ENCODE measurements at places on chromosomes 1 and 21.
A peak's percentile ranks its signal among the peaks of the same experiment; 100 is the strongest.

GRCh38 chr21:25997788-25998611 is 172.6 kb downstream of the APP start:
- no peak for DNase-seq

DNA sequence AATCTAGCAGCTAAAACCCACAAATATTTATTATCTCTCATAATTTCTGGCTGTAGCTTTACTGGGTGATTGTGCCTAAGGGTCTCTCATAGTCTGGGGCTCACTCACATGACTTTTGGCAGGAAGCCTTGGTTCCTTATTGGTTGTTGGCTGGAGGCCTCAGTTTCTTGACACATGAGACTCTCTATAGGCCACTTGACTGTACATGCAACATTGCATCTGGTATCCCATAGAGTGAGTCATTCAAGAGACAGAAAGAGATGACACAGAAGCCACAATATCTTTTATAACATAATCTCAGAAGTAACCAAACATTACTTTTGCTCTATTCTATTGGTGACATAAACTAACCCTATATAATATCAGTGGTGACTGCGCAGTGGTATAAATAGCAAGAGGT is 128.5 kb upstream of the HNRNPU start:
- DNase-seq, result peak; percentile 28

DNA sequence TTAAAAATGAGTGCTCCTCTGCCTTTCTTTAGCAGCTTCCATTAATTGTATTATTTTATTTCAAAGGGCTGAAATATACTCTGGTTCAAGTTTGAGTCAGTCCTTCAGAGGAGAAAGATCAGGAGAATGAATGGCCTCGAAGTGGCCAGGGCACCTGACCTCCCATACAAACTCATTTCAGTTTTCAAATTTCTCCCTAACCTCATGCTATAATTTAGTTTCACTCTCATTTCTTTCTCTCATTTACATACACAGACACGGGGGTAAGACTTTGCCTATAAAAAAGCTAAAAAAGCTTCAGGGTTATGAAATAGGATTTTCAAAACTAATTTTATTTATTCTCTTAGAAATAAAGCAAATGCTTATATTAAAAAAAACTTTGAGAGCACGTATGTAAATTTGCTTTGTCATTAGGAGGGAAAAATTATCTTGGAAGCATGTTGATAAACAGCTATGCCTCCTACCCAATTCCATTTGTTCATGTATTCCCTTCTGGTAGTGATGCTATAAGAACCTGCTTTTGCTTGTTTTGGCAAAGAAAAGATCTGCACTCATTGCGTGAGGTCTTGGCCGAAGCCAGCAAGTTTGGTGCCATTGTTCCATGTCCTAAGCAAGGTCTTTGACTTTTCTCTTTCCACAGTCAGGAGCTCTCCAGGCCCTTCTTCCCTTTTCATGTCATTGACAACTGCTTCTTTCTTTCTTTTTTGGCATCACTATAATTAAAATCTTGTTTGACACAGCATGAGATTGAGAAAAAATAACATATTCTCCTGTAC is 80.4 kb upstream of the LRRC53 start:
- DNase-seq, result no peak

DNA sequence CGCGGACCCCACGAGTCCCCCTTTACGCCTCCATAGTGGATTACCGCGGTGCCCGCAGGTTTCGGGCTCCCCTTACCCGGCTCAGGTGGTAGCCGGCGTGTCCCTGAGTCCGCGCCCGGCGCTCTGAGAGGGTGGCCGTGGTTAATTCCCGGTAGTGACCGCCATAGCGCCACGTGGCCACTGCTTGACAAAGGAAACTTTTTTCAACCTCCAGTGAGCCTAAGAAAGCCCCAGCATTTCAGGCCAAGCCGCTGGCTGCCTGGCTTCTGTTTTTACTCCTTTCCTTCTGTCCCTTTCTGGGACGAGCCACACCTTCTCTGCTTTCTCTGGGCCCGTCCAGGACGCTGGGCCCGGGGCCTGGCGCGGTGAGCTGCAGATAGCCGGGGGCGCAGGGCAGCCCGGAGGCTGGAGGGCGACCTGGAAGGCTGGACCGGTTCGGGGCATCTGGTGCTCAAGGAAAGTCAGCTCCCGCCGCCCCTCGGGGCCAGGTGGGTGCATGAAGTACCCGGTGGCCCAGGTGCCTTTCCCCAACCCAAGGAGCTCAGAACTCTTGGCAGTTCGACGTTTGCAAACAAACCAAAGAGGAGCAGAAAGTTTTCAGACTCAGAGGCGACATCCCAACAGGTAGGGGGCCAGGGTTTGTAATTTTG is 540 bp upstream of the C1orf198 start:
- DNase-seq, result no peak

- DNase-seq, result no peak
Measured at GRCh38 chr1:154756793-154757548, 113.1 kb downstream of the KCNN3 start.

Data from fibroblast of mammary gland (primary cell).